Epithelial cell of proximal tubule (primary cell): ENCODE measurements at places on chromosomes 6 and 20.

DNA sequence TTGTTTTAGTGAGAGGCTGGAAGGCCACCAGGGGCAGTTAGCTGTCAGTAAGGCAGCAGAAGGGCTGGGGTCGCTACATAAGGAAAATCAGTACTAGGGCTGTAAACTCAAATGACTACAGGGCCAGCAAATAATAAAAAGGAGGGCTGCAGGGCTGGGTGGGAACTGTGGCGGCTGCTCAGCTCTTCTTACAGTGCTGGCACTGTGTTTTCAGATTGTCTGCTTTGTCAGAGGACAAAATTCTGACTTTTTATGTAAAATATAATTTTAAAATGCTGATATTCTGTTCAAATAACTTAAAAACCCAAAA is 23.2 kb downstream of the HLA-A start:
- no peak for DNase-seq

DNA sequence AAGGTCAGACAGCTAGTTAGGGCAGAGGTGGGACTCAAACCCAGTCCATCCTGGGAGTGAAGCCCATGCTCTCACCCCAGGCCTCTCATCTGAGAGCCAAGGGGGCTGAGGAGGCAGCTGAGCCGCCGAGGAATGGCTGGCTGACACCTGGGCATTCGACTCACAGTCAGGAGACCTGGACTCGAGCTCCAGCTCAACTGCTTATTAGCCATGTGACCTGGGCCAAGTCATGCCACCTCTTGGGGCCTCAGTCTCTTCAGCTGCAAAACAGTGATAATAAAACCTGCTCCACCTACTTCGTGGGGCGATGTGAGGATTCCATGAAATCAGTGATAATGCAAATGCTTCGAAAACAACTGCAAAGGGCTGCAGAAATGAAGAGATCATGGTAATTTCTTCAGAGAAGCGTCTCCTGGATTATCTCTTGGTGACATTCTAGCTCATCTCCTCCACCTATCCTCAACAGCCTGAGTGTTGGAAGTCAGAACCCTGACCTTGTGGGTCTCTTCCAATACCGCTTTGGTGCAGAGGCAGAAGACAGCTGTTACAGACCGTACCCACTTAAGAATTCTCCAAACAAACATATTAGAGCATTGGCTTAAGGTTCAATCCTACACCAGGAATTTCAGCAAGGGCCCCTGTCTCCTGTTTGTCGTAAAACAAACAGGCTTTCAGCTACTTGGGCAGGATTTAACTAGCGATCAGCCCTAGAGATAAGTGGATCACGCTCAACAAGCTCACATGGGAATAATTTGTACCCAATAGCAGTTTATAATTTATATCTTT is 60.0 kb upstream of the PIM1 start:
- no peak for DNase-seq

DNA sequence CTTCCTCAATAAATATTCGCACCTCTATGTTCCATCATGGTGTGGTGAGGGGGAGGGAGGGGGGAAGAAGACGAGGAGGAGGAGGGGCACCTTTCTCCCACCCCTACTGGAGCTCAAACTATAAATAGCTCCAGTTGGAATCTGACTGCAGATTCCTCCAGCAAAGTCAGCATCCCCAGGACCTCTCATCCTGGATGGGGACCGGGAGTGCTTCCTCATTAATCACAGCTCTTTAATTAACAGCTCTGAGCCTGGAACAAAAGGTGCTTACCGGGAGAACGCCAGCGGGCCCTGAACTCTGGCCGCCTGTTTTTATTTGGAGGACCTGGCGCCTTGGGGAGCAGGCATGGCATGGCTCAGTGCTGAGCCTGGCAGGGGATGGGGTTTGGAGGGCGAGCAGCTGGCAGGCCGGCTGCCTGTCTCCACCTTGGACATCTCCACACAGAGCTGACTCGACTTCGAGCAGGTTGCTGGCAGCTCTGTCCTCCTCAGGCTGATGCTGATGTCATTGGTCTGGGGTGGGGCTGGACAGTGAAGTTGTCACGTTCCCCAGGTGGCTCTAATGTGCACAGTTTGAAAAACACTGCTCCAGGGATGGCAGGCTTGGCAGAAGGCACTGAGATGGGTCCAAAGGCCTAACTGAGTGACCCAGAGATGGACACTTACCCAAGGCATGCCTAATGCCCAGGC is 180.4 kb downstream of the DHX35 start:
- no peak for DNase-seq

GRCh38 chr20:23374441-23374840 is 12.5 kb downstream of the GZF1 start:
- no peak for DNase-seq

DNA sequence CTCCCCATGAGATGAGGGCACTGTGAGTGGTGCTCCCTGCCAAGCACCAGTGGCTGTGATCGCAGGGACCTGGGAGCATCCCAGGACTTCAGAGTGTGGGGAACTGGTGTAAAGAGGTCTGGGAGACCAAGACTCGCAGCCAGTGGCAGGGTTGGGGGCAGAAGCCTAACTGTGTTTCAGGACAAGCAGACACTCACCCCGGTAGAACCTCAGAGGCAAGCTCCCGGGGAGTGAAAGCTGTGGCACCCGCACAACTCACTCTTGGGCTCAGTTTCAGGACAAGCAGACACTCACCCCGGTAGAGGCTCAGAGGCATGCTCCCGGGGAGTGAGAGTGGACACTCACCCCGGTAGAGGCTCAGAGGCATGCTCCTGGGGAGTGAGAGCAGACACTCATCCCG is 112.8 kb downstream of the ASXL1 start:
- no peak for DNase-seq

- no peak for DNase-seq
These were observed 256.8 kb downstream of the SYNE1 start for GRCh38 chr6:152380351-152380767.

DNA sequence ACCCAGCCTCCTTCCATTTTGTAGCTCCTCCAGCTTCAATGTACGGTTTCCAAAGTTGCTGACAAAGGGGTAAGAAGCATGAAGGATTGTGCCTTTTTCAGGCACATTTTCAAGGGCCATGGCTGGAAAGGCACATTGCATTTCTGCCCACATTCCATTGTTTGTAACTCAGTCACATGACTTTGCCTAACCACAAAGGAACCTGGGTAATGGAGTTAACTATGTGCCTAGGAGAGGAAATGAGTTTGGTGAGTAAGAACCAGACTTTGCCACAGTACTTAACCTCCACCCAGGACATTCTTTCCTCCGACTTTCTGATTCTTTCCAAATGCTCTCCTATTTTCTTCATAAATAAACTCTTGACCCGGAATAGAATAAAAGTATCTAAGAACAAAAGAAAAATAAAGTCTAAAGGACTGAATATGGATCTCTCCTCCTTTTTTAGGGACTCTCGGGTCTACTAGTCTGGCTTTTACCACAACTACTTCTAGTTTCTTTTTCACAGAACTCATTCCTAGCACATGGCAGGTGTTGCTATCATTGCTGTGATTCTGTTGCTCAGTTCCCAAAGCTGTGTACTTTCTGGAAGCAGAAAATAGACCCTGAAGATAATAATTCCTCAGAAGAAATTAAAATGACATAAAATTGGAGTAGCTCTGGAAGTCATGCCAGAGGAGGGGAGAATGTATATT is 81.5 kb upstream of the ISM1 start:
- peak; percentile 27 for DNase-seq

- DNase-seq, result no peak
These were observed 41.9 kb upstream of the MOXD1 start for GRCh38 chr6:132443206-132443605.

DNA sequence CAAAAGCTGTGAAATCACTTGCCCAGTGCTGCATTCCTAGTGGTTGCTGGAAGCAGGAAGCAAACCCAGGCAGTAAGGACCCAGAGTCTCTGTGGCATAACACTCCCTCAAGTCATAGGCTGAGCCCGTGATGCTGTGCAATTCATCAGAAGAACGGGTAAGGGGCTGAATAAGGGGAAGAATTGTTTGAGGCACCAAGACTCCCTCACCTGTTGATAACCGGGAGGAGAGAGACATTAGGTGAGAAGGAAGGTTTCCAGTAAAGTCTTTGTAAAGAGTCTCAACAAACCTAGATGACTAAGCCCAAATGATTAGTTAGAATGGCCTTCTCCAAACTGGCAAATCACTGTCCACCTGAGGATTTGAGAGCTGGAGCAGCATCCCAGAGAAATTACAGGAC is 18.3 kb downstream of the ENPP3 start:
- no peak for DNase-seq

DNA sequence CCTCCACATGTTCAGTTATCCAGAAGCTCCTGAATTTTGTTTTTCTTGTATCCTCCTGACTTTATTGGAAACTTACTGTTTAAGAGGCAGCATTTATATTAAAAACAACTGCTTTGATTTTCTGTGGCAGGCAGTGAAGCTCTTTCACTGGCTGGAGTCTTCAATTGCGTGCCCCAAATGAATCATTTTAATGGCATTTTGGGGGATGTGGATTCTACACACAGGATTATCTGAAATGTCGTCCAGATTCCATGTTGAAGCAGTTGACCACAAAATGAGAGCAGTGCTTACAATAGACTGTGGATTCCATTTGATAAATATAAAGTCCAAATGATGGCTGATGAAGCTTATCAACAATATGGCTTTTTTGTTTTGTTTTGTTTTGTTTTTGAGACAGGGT is 41.0 kb upstream of the HIVEP1 start:
- no peak for DNase-seq

- no peak for DNase-seq
These were observed 125.0 kb upstream of the HDGFL1 start for GRCh38 chr6:22444330-22444729.

- DNase-seq, result no peak
These were observed 62.3 kb downstream of the PSMG4 start for GRCh38 chr6:3321042-3321441.

- no peak for DNase-seq
These were observed 78.8 kb upstream of the MAP7 start for GRCh38 chr6:136628996-136629395.

DNA sequence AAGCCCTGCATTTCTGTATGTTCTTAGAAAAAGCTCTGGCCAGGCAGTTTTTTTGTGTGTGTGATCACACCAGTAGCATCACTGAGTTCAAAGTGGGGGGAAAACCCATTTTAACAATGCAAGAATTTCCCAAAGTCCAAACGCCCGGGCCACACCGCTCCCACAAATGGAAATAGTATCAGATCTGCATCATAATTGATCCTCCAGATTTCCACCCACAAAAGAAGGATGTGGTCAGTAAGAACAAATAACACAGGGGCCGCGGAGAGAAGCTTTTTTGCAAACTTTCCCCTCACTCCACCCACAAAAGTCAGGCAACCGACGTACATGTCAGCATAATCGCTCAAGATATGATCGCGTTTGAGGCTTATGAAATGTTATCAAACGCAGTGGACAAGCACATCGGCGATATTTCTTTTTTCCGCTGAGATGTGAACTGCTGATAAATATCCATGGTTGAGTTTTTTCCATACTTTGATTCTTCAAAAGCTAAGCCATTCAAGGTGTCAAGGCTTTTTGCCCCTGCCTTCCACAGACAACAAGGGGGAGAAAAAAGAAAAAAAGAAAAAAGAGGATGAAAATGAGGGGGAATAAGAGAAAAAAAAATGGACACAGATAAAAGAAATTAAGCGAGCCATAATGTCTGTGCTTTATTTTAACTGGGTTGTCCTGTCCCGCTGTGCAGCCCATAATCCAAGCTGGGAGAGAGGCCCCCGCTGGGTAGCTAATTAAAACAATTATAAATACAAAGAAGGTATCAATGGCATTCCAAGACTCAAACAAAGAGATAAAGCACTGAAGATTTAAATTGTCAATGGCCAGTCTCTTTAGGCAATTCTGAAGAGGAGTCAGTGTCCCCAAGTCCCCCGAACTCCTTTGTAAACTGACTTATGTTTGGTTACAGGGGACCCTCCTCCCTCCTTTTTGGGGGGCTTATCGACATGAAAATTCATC is 143.5 kb downstream of the ZFP64 start:
- no peak for DNase-seq

GRCh38 chr20:46774236-46774635 is 64.8 kb downstream of the SLC2A10 start:
- no peak for DNase-seq
